WERI-Rb-1 (cell line): ENCODE measurements at places on chromosomes 2 and 18.

GRCh38 chr2:237113026-237113795 is 27.5 kb downstream of the COPS8 start:
- no peak for DNase-seq

DNA sequence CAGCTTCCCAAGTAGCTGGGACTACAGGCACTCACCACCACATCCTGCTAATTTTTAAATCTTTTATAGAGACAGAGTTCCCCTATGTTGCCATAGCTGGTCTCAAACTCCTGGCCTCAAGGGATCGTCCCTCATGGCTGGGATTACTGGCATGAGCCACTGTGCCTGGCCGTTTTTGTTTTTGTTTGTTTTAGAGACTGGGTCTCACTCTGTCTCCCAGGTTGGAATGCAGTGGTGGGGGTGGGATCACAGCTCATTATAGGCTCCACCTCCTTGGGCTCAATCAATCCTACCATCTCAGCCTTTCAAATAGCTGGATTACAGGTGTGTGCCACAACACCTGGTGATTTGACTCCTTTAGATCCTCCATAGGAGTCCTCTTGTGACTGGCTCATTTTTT is 19.5 kb upstream of the ZDBF2 start:
- DNase-seq = no peak

GRCh38 chr2:186618696-186619095 is 28.8 kb downstream of the ITGAV start:
- DNase-seq = no peak

- DNase-seq = no peak
Observed at GRCh38 chr2:10452312-10452711, 4.2 kb upstream of the ODC1 start.
